ENCODE measurements at places on chromosomes 4 and X.

- no peak for DNase-seq
Observed at GRCh38 chr4:69658133-69658532, 5.1 kb upstream of the UGT2A1 start.

GRCh38 chr4:130478406-130478805, 1382.5 kb downstream of the C4orf33 start:
- DNase-seq: no peak

DNA sequence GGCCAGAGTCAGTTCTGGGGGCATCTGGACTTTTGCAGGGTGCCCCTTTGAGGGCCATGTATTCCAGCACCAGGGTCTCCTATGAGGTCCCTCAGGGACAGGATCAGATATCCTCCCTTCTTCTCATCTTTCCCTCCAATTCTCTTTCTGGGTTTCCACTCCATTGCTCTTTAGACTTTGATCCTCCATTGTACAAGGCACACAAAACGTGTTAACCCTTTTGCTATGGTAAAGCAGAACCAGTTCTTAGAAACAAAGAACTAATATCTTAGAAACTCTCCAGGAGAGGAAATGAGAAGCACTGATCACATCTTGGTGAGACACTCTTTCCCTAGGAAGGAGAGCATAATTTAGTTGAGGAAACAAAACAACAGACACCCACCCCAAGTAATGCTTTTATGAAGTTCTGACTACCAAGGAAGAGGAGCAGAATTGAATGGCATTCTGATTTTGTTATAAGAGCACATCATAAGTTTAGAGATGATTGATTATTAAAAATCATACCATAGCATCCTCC, 200.7 kb upstream of the NPY2R start:
- no peak for DNase-seq

- no peak for DNase-seq
Observed at GRCh38 chr4:99754756-99755155, 61.9 kb upstream of the DAPP1 start.

DNA sequence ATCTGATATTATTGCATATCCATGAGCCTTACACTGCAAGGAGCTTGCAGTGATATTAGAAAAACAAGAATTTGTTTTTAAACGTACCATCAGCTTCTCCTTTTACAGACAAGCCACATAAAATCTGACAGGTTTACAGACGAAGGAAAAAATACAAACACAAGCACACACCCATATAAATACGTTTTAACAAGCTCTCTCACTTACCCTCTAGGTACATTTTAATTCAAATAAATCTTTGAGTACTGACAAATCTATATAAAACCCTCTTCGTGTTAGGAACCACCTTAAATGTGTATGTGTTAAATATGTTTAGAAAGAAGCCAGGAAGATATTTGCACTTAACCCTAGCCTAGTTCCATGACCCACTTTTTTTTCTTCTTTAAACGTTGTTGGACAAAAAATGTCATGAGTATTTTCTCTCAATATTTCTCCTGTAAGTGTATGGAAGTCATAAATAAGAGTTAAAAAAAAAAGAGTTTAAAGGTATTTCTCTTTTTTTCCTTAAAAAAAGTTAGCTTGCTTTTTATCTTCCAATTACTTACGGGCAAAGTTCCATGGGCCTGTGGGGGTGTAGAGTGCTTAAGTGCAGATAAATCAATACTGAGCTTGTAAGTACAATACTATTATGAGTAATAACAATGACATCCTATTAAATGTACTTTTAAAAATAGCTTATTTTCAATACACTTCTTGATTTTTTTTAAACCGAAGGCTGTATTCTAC, 1.5 kb downstream of the ARAP2 start:
- no peak for DNase-seq

- no peak for DNase-seq
Observed at GRCh38 chr4:85979276-85979675, 380.6 kb downstream of the MAPK10 start.

- no peak for DNase-seq
Observed at GRCh38 chrX:148659481-148659880, 159.1 kb downstream of the AFF2 start.

DNA sequence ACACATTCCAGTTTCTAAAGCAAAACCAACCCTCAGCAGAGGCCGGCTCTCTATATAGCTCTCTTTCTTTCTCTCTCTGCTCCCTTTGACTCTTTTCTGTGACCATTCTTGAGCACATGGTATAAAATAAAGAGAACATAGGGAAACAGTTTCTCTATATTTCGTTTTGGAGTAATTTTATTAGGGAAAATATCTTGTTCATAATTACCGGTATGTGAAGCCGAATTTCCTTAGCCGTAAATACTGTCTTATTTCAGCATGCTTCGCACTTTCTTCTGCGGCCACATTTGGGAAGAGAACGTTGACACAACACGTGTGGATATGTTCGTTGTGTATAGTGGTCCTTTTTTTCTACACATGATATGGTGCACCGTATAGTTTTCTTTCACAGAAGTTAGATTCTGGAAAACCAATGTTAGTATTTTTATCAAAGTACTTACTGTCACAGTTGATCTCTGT, 4.9 kb upstream of the LEF1 start:
- DNase-seq: no peak

DNA sequence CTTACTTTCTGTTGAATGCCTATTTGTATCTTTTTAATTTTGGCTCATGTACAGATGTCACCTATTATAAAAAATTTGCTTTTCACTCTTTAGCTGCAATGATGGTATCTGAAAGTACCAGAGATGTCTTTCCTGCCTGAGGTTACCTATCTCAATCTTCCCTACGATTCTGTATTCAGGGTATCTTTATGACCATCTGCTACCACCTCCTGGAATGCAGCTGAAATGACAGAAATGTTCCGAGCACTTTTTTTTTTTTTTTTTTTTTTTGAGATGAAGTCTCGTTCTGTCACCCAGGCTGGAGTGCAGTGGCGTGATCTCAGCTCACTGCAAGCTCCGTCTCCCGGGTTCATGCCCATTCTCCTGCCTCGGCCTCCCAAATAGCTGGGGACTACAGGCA, 136.4 kb downstream of the REPS2 start:
- DNase-seq: no peak

GRCh38 chr4:54281054-54281766, 52.1 kb downstream of the PDGFRA start:
- no peak for DNase-seq

DNA sequence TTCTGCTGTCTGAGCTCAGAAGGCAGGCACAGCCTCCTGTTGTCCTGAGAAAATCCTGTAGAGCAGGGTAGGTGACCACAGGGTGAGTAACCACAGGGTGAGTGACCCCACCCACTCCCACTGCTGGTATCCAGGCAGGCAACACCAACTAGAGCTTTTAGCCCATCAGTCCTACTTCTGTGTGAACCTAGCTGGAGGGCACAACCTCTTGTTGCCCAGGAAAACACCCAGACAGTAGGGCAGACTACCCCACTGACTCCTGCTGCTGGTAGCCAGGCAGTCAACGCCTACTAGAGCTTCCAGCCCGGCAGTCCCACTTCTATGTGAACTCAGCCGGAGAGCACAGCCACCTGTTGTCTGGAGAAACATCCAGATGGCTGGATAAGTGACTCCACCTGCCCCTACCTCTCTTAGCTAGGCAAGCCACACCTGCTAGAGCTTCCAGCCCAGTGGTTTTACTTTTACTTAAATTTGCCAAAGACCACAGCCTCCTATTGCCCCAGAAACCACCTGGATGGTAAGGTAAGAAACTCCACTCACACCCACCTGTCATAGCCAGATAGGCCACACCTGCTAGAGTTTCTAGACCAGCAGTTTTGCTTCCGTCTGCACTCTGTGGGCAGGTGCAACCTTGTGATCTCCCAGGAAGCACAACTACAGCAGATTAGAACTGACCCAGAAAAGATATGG, 371.6 kb downstream of the INPP4B start:
- DNase-seq: no peak

DNA sequence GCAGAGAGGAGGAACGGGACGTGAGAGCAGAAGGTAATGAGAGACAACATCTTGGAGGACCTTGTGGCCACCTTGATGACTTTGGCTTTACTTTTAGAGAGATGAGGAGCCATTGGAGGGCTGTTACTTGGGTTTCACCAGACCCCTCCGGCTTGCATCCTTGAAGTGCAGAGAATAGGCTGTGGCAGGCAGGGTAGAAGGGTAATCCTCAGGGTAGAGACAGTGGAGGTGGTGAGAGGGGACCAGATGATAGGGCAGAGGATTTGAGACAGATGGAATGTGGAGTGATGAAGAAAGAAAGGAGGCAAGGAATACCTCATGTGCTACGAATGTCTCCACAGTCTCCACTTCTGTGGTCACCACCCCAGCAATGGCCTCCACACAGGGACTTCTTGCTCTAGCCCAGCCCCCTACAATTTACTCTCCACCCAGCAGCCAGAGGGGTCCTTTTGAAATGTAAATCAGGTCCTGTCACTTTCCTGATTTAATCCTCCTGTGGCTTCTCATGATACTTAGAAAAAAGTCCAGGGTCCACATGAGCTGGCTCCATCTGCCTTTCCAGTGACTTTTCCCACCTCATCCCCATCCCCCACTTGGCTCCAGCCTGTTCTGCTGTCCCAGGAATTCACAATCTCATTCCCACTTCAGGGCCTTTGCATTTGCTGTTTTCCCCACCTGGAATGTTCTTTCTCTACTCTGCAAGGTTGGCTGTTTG, 115.0 kb downstream of the PJA1 start:
- no peak for DNase-seq

- no peak for DNase-seq
Observed at GRCh38 chr4:8639777-8640720, 47.5 kb downstream of the CPZ start.

- DNase-seq: no peak
Observed at GRCh38 chr4:57147335-57148060, 37.3 kb upstream of the IGFBP7 start.

DNA sequence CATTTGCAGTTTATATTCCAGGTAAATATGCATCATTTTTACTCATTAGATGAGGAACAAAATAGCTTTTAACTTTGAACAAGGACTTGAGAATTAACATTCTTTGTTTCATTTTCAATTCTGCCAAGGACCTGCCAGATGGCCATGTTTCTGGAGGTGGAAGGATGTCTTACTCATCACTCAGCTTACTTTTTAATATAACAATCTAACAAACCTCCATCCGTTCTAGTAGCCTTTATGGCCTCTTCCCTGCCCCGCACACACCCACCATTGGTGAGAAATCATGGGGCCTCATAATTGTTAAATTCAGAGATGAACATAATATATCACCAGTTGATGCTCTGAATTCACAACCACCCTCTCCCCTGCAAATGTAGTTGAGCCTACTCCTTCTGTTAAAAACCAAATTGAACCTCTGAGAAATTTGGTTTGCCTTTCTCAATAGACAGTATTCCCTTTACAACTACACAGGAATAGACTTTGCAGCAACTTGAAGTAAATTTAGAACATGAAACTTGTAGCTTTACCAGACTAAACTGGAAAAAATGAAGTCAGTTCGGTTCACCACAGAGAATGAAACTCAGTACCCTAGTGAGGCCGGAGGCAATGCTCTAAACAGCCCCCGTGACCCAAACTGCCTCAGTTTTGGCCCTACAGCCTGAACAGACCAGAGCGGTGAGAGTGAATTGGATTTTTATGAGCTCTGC, 50.1 kb upstream of the ACSL4 start:
- no peak for DNase-seq

- no peak for DNase-seq
Observed at GRCh38 chr4:54902271-54902670, 223.1 kb downstream of the KDR start.

- DNase-seq: no peak
Observed at GRCh38 chr4:175091649-175092048, 173.5 kb downstream of the ADAM29 start.

DNA sequence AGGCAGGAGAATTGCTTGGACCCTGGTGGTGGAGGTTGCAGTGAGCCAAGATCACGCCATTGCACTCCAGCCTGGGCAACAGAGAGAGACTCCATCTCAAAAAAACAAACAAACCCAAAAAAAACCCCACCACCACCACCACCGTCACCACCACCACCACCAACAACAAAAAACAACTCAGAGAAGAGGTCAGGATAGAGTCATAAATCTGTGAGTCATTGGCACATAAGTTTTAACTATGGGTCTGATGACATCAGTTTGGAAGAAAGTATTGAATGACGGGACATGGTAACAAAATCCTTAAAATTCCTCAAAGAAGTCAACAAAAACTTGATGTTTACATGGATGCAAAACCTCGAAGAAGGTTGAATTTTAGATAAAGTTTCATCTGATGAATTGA, 288.0 kb upstream of the SFRP2 start:
- no peak for DNase-seq

GRCh38 chr4:38800961-38801450, 3.6 kb downstream of the TLR1 start:
- no peak for DNase-seq

GRCh38 chr4:185726931-185727330, 85.1 kb downstream of the SORBS2 start:
- no peak for DNase-seq

- no peak for DNase-seq
Observed at GRCh38 chr4:173436149-173436579, 37.2 kb upstream of the SCRG1 start.

DNA sequence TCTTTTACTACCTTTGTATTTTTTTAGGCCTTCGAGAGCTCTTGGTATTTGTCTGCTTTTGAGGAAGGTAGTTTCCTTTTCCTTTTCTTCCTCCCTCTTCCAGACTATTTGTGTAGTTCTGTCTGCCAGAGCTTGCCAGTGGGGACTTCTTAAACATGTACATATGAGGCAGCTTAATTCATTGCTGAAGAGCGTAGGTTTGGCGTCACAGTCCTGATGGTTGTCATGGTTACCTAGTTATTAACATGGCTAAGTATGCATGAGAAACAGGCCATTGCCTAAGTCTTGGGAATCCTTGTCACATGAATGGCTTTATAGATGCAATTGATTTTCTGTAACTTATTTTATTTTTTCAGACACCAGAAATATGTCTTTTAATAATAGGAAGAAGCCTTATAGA, 48.5 kb upstream of the ARMCX2 start:
- DNase-seq: no peak

DNA sequence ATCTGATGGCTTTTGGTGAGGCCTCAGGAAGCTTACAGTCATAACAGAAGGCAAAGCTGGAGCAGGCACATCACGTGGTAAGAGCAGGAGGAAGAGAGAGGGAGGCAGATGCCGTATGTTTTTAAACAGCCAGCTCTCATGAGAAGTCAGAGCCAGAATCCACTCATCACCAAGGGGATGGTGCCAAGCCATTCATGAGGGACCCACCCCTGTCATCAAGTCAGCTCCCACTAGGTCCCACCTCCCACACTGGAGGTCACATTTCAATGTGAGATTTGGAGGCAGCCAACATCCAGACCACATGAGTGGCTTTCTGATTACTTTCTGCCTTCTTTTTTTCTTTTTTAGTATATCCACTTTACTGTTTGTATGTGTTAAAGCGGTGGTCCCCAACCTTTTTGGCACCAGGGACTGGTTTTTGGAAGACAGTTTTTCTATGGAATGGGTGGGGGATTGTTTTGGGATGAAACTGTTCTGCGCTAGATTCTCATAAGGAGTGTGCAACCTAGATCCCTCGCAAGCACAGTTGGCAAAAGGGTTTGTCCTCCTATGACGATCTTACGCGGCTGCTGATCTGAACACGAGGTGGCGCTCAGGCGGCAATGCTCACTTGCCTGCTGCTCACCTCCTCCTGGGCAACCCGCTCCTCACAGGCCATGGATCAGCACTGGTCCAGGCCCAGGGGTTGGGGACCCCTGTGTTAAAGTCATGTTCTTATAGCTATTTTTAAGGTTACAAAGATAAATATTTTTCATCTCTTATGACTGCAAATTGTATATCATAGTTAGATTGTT, 61.7 kb downstream of the SLIT2 start:
- DNase-seq: no peak
